CD8-positive, alpha-beta memory T cell (primary cell): ENCODE measurements at places on chromosomes 4 and X. TPM values are rescaled to one million over a fixed set of nuclear protein-coding genes. Genes with fewer than 3 reads are reported as not detected.

GRCh38 chr4:2036866-2037265 is 22.3 kb upstream of the NAT8L start:
- no peak overlapping the region for H3K4me3 ChIP-seq
- peaks cover 7% of the 10 kb centered on the region for H3K27me3 ChIP-seq
- no peaks in the 10 kb centered on the region for H3K36me3 ChIP-seq
- no peak for DNase-seq

GRCh38 chrX:110021258-110022022 is 18.5 kb downstream of the TMEM164 start:
- no peak overlapping the region for H3K4me3 ChIP-seq
- no peaks in the 10 kb centered on the region for H3K4me1 ChIP-seq
- no peaks in the 10 kb centered on the region for H3K36me3 ChIP-seq
- DNase-seq = no peak
- H3K27ac ChIP-seq = no peak overlapping the region
- H3K27me3 ChIP-seq = no peaks in the 10 kb centered on the region

DNA sequence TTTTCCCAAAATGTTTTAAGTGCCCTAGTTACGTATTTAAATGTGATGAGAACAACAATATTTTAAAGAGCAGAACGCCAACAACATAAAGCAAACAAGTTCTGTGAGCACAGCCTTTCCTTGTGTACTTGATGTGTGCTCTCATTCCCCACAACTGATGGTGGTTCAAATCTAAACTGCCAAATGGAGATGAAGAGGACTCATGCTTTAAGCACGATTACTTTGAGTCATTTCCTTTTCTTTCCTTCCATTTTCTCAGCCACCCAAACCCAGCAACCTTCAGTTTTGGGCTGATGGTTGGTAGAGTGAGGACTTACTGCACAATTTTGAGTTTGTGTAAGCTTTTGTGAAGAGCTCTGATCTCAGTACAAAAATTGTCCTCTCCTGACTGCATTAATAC is 1.7 kb downstream of the NSD2 start:
- peak overlapping the region; percentile 69 for H3K27ac ChIP-seq
- no peaks in the 10 kb centered on the region for H3K27me3 ChIP-seq
- H3K4me1 ChIP-seq = peaks cover 17% of the 10 kb centered on the region
- DNase-seq = no peak
- H3K36me3 ChIP-seq = no peaks in the 10 kb centered on the region
- peak overlapping the region; percentile 70 for H3K4me3 ChIP-seq

ZNF157 gene
- polyA plus RNA-seq = not detected

GAB1 gene
- polyA plus RNA-seq = 0.02 TPM
